ENCODE measurements at places on chromosomes 6 and 20.
A peak's percentile ranks its signal among the peaks of the same experiment; 100 is the strongest.

- DNase-seq, result no peak
Measured at GRCh38 chr20:21693322-21693721, 12.1 kb upstream of the PAX1 start.

DNA sequence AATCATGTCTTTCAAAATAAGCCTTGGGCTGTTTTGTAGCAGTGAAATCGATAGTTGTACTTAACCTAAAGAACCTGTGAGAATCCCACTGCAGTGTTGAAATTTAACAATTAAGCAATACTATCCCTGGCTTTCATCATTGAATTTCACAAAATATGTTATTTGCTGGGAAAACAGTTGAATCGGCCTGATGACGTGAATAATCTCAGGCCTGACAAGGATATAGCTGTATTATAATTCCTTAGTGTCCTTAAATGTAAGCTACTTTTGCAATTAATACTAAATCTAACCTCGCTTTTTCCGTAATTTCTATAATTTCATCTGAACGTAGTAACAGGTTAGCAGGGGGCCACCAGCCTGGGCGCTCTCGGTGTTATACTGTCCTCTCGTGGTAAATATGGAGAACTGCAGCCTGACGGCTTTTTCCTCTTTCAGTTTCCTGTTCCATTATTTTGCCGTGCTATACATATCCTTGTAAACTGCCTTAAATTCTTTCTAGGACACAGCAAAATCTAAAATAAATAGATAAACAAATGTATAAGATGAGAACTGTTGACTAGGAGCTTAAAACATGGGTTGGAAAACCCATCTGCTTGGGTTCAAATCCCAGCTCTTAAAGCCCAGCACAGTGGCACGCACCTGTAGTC lies 24.0 kb downstream of the MTFR2 start:
- peak; percentile 80 for DNase-seq

- DNase-seq, result no peak
Measured at GRCh38 chr6:100276311-100277057, 188.2 kb downstream of the SIM1 start.

DNA sequence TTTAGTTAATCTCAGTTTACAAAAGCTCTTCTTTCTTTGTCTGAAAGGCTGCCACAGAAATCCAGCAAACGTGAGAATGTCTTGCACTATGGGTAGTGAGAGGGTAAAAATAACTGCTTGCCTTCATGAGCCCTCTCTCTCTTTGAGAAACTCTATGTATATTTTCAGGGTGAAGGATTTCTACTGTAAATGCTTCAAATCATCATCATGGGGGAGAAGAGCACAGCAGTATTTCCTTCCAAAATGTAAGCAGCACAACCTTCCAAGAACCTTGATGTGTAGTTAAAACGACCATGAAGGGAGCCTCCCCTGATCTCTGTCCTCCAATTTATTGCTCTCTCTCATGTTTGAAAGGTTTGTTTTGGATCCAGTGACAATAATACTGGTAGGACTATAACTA lies 141.3 kb upstream of the CENPW start:
- no peak for DNase-seq
